ENCODE measurements at places on chromosomes 6 and 20.
A peak's percentile ranks its signal among the peaks of the same experiment; 100 is the strongest.

- DNase-seq, result no peak
These were observed 62.6 kb downstream of the OGFRL1 start for GRCh38 chr6:71351190-71351589.

GRCh38 chr20:11905460-11906179 is 12.1 kb upstream of the BTBD3 start:
- no peak for DNase-seq

DNA sequence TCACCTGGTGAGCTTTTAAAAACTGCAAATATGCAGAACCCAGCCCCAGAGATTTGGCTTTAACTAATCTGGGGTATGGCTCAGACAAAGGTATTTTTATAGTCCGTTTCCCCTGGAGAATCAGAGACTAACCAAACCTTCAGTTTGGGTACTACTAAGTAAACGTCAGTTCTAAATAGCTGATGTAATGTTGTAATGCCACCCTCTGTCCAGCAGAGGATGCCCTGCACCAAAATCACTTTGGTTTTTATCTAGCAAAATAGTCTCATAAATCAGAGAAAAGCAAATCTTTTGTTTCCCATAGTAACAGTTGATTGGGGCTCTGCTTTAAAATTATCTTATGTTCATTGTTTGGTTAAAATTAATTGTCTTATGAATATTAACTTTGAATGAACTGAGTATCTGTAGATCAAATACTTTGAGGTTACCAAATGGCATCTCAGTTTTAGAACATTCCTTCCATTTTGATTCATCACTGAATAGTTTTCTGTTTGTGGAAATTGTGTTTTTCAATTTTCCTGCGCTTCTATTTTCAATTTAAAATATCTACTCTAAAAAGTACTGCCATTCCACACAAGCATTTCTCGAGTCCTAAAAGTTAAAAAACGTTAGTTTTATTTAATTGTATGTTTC is 278.3 kb upstream of the PLCB4 start:
- no peak for DNase-seq

GRCh38 chr6:104423691-104424090 is 436.0 kb downstream of the HACE1 start:
- DNase-seq, result no peak

GRCh38 chr20:51393571-51393970 is 148.9 kb downstream of the NFATC2 start:
- DNase-seq, result no peak

DNA sequence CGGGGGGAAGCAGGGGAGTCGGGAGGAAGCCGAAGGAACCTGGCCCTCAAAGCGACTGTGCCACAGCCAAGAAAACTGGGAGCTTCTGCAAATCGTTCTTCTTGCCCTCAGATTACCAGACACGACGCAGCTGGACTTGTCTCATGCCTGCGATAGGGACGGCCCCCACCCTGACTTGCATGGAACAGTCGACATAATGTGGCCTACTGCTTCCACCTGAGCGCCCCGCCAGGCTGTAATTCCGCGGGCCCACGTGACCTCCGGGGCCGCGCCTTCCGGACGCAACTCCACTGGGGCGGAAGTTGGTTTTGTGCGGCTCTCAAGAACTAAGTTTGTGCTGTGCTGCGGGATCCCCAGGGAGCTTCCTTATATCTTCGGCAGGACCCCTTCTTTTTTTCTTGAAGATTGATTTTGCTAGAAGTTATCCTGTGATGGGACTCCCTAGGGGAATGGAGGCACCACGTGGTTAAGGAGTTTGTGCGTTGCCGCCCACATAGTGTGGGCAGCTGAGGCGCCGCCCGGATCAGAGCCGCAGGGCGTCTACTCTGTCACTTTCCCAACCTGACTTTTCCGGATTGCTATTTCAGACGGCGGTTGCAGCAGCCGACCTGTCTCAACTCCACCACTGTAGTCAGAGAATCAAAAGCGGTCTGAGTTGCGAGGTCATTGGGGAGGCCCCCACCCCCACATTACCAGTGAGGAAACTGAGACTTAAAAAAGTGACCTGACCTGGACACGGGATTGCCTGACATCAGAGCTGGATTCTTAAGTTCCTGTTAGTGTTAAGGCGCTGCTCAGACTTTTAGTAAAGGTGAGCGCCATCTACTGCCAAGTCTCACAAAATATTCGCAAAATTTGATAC is 540 bp upstream of the CD164 start:
- DNase-seq, result peak; percentile 96

GRCh38 chr6:20109526-20109925 is 102.7 kb downstream of the MBOAT1 start:
- DNase-seq, result peak; percentile 75

DNA sequence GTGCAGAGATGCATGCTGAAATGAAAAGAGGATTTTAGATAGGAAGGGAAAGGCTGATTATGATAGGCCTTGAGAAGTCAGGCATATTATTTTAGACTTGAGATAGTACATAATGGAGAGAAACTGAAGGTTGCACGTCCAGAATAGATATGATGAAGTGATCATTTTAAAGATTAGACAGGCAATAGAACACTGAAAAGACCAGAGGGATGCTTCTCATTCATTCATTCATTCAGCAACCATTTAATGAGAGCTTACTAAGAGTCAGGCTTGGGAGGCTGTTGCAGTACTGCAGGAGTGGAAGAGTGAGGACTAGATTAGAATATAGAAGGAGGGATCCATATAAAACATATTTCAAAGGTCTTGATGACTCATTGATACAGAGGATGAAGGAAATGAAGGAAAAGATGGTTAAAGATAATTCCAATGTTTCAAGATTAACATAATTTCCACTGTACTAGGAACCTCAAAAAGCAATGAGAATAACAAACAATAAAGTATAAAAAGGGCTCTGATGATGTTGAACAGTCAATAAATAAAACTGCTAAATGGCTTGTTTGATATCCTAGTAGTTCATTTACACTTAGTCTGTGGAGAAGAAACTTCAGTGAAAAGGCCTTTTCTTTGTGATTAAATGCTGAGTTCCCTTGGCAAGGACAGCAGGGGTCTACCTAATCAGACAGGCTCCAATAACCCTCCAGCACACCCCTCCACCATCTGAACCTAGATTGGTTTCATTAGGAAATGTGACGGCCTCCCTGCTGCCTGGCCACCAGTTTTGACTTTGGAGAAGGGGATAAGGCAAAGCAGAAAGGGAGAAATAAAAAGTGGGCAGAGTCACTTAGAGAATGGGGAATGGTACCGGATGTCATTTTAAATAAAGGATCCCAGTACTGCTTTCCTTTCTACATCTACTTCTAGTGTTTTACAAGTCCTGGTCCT is 5.3 kb upstream of the FBXO9 start:
- no peak for DNase-seq

- no peak for DNase-seq
These were observed 61.4 kb upstream of the BMP2 start for GRCh38 chr20:6705926-6706548.

DNA sequence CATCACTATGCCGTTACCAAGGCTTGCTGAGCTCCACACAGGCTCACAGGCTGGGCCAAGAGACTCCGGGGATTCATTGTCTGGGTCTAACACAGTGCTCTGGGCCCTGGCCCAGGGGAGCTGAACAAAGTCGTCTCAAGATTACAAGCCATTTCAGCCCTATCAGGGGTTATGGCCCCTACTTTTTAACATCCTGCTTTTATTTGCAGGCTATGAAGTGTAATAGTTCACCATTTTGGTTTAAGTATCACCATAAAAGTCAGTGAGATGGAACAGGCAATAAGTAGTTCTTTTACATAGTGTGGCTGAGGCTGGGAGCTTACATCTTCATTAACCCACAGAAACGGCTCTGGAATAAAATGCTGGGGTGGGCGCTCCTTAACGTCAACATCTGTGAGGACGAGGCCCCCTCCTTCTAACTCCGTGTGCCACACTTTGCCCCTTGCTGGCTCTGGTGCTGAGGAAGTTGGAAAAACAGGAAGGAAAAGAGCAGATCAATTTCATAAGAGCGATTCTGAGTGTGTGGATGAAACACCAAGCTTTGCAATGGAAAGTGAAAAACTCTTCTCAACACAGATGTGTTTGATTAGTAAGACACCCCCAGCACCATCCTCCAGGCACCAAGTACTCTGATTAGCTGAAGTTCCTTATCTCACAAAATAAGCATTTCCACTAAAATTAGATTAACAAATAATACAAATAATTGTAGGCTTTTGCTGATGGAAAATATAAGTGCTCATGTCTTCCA is 447.3 kb downstream of the MAFB start:
- DNase-seq, result no peak

- DNase-seq, result no peak
These were observed 49.1 kb downstream of the IRAK1BP1 start for GRCh38 chr6:78916411-78916810.

DNA sequence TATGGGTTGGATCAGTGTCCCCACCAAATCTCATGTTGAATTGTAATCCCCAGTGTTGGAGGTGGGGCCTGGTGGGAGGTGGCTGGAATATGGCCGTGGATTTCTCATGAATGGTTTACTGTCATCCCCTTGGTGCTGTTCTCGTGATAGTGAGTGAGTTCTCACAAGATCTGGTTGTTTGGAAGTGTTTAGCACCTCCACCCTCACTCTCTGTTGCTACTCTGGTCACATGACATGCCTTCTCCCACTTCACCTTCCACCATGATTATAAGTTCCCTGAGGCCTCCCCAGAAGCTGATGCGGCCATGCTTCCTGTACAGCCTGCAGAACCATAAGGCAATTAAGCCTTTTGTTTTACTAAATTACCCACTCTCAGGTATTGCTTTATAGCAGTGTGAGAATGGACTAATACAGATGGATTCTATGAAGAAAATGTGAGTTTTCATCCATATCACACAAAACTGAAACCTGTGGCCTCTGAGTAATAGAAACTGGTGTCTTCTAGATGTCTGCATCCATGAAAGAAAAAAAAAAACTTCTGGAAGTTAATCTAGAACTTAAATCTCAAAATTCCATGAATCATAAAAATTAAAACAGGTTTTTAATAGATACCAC is 39.3 kb downstream of the MBOAT1 start:
- DNase-seq, result no peak

DNA sequence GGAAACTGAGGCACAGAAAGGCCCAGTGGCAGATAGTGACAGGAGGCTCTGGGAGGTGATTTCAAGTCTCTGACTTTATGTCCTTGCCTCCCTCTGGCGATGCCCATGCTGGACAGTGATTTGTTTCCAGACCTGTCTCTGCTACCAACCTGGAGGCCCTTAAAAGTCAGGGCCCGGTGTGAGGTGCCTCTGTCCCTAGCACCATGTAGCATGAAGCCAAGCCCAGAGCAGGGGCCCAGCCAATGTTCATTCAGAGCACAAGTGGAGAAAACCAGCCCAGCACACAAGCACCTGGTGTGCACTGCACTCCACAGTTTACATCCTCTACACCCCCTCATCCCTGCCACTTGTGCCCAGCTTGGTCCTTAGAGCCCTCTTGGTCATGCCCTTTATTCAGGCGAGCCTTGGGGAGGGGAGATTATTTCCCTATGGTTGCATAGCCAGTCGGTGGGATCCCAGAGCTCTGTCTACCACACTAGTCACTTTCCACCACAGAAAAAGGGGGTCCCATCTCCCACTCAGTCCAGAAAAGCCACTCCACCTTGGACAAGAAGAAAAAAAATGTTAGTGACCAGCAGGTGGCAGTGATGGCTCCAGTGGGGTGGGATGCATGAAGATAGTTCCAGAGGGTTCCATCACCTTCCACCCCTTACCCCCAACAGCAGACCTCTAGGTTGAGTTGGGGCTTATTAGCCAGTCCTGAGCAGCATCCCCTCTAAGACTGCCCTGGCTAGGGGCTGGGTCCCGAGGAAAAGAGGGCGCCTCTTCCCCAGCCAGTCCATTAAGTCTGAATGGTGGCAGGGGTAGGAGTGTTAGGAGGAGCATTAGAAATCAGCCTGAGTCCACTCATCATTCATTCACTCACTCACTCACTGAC is 30.9 kb downstream of the KIAA1755 start:
- peak; percentile 57 for DNase-seq

DNA sequence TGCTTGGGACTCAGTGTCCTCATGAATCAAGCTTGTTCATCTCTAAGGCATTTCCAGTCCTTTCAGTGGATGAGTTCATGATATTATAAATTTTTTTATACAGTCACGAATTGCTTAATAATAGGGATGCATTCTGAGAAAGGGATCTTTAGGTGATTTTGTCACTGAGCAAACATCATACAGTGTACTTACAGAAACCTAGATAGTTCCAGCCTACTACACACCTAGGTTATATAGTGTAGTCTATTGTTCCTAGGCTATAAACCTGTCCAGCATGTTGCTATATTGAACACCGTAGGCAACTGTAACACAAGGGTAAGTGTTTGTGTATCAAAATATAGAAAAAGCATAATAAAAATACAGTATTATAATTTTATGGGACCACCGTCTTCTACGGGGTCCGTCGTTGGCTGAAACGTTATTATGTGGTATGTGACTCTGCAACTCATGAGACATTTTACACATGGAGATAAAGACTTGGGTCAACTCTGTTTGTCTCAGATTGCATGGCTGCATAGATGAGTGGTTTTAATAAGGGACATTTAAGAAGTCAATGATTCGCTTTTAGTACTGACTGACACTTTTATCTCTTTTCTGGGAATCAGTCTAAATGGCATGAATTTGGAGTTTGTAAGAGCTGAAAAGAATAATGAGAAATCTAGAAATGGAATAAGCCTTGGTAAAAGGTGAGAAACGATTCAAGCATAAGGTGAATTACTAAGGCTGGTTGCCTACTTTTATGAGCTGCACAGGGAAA is 33.2 kb downstream of the CLIC5 start:
- DNase-seq, result no peak

DNA sequence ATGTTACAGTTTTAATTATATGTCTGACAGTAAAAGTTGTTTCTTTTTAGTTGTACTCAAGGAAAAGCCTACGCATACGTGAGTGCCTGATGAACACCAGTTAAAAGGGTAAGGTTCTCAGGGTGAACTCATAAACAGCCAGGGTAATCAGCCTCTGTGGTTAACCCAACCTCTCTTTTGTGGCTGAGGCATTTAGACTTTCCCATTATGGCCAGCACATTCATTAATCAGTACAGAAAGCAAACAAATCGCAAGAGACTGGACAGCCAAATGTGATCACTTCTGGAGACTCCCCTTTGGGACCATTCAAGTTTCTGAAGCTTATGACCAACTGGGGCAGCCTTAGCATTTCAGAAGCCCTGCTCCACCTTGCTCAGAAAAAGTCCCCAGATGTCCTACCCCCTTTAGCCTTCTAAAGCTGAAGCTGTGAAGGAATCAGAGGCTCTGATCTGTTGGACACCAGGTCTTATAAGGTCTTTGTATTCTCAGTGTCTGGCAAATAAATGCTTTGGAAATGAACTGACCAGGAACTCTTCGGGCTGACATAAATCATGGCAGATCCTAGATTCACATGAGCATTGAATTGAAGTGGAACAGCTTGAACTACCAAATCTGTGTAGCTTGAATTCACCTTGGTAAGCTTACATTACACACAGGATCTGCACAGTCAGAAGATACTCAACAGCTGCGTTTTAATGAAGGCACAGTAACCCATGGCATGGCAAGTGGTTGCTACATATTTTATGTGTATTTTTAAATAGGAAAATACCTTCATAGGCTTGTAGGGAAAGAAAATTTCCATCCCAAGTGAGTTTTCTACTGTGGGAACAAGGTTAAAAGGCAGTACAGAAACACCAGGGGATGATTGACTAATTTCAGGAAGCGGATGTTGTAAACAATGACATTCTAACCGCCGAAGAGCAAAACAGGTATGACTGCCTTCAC is 18.7 kb downstream of the IL20RA start:
- DNase-seq, result no peak

Data from sigmoid colon (tissue), 7 donors.